Stimulated activated CD4-positive, alpha-beta T cell treated with anti-CD3 and anti-CD28 coated beads, Interleukin-2, amount 100 ng/mL, for 24 hours (primary cell): ENCODE measurements at places on chromosomes 2 and 18.

DNA sequence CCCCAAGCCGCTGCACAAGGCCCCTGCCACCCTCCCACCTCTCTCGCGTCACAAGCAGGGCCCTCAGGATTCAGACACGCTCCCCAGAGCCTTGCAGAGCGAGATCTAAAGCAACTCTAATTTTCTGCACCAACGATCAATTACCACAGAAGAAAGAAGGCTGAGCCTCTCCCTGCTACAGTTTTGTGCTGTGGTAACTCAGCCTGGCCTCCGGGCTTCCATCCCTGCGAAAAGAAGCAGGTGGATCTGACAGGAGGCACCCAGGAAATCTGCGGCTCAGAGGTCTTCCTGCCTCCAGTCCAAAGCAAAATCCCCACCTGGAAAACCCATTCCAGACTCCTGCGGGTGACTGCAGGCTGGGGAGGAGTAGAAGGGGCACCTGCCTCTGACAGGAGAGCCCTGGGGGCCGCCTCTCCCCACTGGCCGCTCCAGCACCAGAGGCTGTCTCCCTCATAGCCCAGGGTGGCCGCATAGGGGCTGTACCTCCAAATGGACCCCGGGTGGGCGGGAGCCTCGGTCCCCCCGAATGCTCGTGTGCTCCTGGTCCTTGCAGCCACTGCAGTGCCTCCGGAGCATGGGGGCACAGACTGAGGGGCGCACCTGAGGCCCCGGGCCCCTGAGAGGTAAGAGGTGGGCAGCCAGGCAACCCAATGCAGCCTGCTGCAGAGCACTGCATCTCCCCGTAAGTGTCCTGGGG is 31.0 kb downstream of the PXDN start:
- no peak for DNase-seq

GRCh38 chr2:9757501-9758264 is 85.6 kb upstream of the TAF1B start:
- DNase-seq, result no peak

DNA sequence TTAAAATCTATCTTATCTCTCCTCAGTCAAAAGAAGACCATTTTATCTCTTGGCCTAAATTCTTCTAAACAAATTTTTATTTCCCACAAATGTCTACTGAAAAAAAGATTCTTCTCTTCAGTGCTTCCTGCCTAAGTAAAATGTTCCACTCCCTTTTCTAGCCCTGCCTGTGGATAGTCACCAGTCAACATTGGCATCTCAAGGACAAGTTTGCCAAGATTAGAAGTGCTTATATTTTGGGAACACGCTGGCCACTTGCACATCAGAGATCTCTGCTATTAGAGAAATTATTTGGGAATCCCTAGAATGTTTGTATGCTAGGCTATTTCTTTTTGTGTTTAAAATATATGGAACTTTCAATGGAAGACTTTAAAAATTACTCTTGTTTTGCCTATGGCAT is 758.2 kb upstream of the CDH7 start:
- DNase-seq, result no peak

GRCh38 chr2:189676471-189676870 is 2.0 kb downstream of the ANKAR start:
- no peak for DNase-seq

DNA sequence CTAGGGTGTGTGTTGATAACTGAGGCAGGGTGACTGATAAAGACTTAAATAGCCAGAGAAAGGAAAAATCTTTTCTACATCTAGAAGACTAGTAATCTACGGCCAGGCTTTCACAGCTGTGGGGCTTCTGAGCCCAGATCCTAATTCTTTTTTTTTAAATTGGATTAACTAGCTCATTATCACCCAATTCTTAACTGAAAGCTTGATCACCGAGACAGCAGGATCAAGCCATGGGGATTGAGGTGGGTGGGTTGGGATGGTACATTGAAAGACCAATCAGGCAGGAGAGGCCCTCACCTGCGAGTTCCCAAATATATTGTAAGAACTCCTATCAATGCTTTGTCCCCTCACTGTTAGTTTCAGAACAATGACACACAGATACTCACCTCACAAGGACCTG is 20.0 kb upstream of the NFE2L2 start:
- no peak for DNase-seq

- peak; percentile 78 for DNase-seq
Measured at GRCh38 chr2:54570925-54571694, 115.0 kb downstream of the SPTBN1 start.

- no peak for DNase-seq
Measured at GRCh38 chr2:20575414-20575813, 75.5 kb downstream of the HS1BP3 start.

GRCh38 chr2:109417701-109418335 is 195.9 kb downstream of the SEPTIN10 start:
- DNase-seq, result no peak

- DNase-seq, result no peak
Measured at GRCh38 chr2:24474053-24474452, 17.0 kb upstream of the NCOA1 start.

- no peak for DNase-seq
Measured at GRCh38 chr2:74646834-74647482, 1.2 kb downstream of the M1AP start.

DNA sequence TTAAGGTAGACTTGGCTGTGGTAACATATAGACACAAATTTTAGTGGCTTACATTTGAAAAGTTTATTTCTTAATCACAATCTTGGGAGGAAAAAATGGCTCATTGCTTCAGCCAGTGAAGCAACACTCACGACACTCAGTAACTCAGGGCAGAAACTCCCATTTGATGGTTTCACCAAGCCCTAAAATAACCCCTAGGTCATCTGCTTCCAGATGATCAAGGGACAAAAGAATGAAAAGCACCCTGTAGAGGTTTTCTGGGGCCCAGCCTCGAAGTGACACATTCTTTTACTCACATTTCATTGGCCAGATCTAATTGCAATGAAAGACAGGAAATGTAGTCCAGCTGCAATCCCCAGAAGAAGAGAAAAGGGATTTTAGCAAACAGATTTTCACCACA is 275.9 kb downstream of the TMX3 start:
- DNase-seq, result no peak

GRCh38 chr18:44473394-44474066 is 207.2 kb upstream of the SETBP1 start:
- DNase-seq, result no peak
